Pons (tissue), 1 donor: ENCODE measurements at places on chromosomes 3 and 15.
A peak's percentile ranks its signal among the peaks of the same experiment; 100 is the strongest.

- DNase-seq, result no peak
Observed at GRCh38 chr3:46665763-46666452, 27.6 kb downstream of the ALS2CL start.

DNA sequence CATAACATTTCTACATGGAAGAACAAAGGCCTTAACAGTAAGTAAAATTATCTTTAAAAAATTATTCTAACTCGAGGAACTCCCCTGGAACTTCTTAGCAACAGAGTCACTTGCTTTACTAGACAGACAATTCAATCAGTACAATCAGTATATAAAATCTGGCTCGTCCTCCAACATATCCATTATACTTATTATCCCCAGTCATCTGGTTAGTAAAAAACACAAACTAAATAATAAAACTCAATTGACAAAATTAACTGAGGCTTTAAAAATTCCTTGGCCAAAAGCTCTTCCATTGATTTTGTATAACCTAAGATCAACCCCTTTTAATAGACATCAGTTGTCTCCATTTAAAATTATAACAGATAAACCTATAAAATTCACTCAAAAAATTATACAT lies 105.6 kb downstream of the MYRIP start:
- no peak for DNase-seq

- no peak for DNase-seq
Observed at GRCh38 chr3:100104817-100105413, 9.4 kb downstream of the FILIP1L start.

DNA sequence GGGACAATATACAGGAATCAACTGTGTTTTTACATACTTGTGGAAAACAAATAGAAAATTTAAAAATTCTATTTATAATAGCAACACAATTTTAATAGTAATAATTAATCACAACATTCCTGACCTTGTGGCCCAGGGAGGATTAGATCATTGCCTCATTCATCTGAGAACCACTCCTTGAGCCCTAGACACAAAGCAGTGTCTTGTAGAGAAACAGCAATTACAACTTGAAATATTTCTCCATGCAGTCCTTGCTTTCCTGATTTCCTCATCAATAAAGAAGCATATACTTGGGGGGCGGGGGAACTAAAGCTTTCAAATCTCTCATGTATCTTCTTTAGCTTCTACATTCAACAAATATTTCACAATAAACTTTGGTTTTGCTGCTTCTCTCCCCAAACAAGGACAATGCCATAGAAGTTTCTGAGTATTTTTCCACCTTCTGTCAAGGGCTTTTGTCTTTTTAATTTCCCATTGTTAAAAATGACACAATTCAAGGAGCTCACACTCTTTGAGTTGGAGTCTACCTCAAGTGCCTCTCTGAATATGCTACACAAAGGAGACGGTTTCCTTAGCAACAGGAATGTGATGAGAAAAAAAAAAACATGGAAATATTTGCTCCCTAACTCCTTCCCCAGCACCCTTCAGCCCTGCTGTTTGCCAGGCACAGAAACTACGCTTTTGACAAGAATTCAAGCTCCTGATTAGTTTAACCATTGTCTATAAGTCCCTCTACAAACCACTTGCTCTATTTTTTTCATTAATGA lies 118.8 kb downstream of the ARPP21 start:
- DNase-seq, result no peak

DNA sequence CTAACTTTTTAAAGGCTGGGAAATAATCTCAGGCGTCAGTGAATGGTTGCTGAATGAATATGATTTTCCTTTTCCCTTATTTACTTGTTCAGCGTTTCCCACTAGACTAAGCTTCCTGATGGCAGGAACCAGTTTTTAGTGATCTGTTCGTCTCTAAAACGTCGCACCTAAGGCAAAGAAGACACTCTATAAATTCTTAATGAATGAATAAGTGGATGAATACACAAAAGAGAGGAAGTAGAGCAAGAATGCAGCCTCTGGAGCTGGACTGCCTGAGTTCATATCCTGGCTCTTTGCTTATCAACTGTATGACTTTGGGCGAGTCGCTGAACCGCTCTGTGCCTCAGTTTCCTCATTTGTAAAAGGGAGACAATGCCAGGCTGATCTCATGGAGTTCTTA lies 38.7 kb downstream of the WNT7A start:
- no peak for DNase-seq

DNA sequence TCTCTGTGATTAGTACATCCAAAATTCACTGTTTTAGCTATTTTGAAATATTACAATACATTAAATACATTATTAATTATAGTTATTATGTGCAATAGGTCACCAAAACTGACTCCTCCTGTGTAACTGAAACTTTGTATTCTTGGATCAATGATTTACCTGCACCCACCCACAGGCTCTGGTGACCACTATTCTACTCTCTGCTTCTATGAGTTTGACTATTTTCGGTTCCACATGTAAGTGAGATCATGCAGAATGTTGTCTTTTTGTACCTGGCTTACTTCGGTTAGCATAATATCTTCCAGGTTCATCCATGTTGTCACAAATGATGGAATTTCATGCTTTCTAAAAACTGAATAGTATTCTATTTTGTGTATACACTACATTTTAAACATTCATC lies 43.8 kb downstream of the SLC2A2 start:
- no peak for DNase-seq

- DNase-seq, result no peak
Observed at GRCh38 chr15:57824186-57824585, 117.7 kb downstream of the POLR2M start.

DNA sequence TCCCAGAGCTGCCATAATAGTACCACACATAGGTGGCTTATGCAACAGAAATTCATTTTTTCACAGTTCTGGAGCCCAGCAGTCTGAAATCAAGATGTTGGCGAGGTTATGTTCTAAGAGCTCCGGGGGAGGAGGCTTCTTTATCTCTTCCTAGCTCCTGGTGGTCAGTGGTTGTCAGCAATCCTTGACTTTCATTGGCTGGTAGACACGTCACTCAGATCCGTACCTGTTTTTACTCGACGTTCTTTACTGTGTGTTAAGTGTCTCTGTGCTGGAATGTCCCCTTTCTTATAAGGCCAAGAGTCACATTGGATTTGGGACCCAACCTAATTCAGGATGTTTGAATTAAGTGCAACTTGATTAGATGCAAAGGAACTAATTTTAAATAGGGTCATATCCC lies 218.5 kb upstream of the CNTN3 start:
- DNase-seq, result no peak

DNA sequence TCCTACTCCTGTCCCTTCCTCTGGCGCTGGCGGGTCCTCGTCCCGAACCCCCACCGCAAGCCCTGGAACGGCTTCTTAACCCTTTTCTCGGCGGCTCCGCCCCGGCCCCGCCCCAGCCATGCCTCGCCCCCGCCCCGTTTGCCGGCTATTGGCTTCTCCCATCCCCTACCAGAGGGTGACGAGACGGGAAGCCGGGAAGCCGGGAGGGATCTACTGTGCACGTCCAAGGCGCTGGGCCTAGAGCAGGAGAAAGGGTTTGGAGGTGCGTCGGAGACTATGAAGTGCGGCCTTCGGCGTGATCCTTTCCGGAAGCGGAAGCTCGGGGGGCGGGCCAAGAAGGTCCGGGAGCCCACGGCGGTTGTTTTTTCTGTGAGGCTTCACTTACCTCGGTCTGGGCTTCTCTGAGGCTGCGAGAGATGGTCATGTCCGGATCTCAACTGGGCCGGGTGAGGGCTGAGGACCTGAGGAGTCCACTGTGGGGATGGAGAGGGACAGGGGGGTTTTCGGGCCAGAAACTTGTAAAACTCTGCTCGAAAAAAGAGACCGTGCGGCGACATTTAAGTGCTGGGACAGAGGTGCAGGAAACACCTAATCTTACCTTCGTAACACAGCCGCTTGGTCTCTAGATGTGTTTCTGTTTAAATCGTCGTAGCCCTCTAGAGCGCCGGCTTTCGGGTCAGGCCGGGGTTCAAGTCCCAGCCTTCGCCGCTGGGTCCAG lies 21.4 kb downstream of the ROPN1B start:
- no peak for DNase-seq

- DNase-seq, result peak; percentile 6
Observed at GRCh38 chr15:25481208-25481859, 42.5 kb upstream of the UBE3A start.

DNA sequence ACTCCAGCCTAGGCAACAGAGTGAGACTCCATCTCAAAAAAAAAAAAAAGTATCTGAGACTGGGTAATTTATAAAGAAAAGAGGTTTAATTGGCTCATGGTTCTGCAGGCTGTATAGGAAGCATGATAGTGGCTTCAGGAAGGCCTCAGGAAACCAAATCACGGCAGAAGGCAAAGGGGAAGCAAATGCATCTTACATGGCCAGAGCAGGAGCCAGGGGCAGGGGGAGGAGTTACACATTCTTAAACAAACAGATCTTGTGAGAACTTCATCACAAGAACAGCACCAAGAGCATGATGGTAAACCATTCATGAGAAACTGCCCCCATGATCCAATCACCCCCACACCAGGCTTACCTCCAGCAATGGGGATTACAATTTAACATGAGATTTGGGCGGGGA lies 37.2 kb downstream of the ACAP2 start:
- DNase-seq, result no peak

GRCh38 chr3:178129109-178129508 lies 407.1 kb upstream of the KCNMB2 start:
- DNase-seq, result no peak

- no peak for DNase-seq
Observed at GRCh38 chr15:72369964-72370363, 5.8 kb downstream of the HEXA start.
